ENCODE measurements at places on chromosomes 3 and 15. TPM values are rescaled to one million over a fixed set of nuclear protein-coding genes. Genes with fewer than 3 reads are reported as not detected.

DNA sequence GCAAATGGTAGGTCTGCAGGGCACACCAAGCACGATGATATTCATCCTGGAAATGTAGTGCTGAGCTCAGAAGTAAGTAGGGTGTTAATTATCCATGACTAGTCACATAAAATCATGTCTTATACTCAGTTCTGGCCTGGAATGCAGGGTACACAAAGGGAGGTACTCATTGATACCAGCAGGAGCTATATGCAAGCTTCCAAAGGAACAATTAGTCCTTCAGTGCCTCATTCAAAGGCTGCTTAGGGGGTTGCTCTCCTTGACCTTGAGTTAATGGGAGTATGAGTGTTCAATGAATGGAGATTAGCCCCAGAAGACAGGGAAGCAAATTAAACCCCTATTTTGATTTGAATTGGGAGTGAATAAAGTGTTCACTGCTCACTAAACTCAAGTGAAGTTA lies 38.3 kb downstream of the CNTN6 start:
- no peaks in the 10 kb centered on the region for H3K4me1 ChIP-seq
- no peak overlapping the region for H3K27ac ChIP-seq
- H3K36me3 ChIP-seq, result no peaks in the 10 kb centered on the region
- H3K27me3 ChIP-seq, result no peaks in the 10 kb centered on the region

DNA sequence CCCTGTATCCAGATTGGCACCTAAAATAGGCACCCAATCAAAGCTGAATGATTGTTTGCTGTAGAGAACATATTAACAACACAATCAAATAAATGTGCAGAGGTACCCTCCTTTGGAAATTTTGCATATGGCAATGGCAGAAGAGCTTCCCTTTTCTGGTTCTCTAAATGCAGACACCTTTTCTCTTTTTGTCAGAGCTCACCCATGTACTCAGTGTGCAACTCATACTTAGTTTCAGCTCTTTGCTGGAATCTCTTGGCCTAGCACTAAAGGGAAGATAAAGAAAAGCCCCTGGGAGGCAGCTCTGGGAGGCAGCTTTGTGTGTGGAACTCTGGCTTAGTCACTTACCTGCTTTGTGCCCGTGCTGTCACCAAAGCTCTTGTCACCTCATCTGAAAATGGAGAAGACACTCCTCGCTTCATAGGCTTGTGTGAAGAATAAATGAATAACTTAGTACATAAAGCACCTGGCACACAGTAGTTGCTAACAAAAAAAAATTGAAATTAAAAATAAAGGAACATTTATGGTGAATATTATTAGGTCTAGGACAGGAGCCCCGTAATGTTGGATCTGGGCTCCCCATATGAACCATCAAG lies 28.8 kb downstream of the ST6GAL1 start:
- H3K36me3 ChIP-seq, result no peaks in the 10 kb centered on the region
- H3K27me3 ChIP-seq, result no peaks in the 10 kb centered on the region
- no peak overlapping the region for H3K27ac ChIP-seq
- no peak for DNase-seq

DNA sequence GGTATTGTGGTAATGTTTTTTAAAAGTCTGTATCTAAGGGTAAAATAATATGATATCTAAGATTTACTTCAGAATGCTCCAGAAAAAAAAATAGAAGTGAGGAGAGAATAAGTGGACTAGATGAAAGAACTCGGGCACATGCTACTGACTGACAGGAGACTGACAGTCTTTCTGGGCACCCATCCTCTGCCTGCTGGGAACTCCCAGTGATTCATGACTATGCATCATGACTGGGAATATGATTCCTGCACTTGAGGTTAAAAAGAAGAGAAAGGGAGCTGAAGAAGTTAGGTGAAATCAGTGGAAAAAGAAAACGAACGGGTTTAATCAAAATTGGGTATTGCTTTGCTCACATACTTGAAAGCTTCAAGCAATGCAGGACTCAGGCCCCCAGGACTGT lies 35.7 kb upstream of the SPSB4 start:
- no peak overlapping the region for H3K27ac ChIP-seq
- no peak for DNase-seq
- no peaks in the 10 kb centered on the region for H3K36me3 ChIP-seq
- no peaks in the 10 kb centered on the region for H3K4me1 ChIP-seq

- H3K27ac ChIP-seq, result no peak overlapping the region
- H3K4me1 ChIP-seq, result no peaks in the 10 kb centered on the region
- no peaks in the 10 kb centered on the region for H3K27me3 ChIP-seq
- H3K4me3 ChIP-seq, result no peak overlapping the region
- no peaks in the 10 kb centered on the region for H3K36me3 ChIP-seq
- DNase-seq, result no peak
Observed at GRCh38 chr15:91291673-91292072, 191.6 kb downstream of the SV2B start.

GRCh38 chr15:43792761-43793476 lies 799 bp downstream of the SERF2 start:
- no peak for DNase-seq
- H3K36me3 ChIP-seq, result no peaks in the 10 kb centered on the region
- H3K4me3 ChIP-seq, result peak overlapping the region; percentile 85
- H3K4me1 ChIP-seq, result peaks cover 20% of the 10 kb centered on the region

- no peak overlapping the region for H3K4me3 ChIP-seq
- H3K36me3 ChIP-seq, result no peaks in the 10 kb centered on the region
- H3K4me1 ChIP-seq, result no peaks in the 10 kb centered on the region
- no peak overlapping the region for H3K27ac ChIP-seq
- no peak for DNase-seq
- H3K27me3 ChIP-seq, result no peaks in the 10 kb centered on the region
Observed at GRCh38 chr15:92457471-92458041, 63.9 kb downstream of the ST8SIA2 start.

GRCh38 chr3:133892541-133893231 lies 3.0 kb downstream of the RAB6B start:
- H3K27ac ChIP-seq, result no peak overlapping the region
- no peak for DNase-seq
- H3K27me3 ChIP-seq, result no peaks in the 10 kb centered on the region
- H3K4me3 ChIP-seq, result no peak overlapping the region
- H3K4me1 ChIP-seq, result no peaks in the 10 kb centered on the region

- no peak for DNase-seq
- no peak overlapping the region for H3K4me3 ChIP-seq
- H3K36me3 ChIP-seq, result no peaks in the 10 kb centered on the region
- no peaks in the 10 kb centered on the region for H3K27me3 ChIP-seq
Observed at GRCh38 chr3:55343486-55344357, 143.4 kb downstream of the WNT5A start.

- H3K4me3 ChIP-seq, result no peak overlapping the region
- H3K27me3 ChIP-seq, result no peaks in the 10 kb centered on the region
- no peak for DNase-seq
- no peaks in the 10 kb centered on the region for H3K4me1 ChIP-seq
- H3K36me3 ChIP-seq, result no peaks in the 10 kb centered on the region
- no peak overlapping the region for H3K27ac ChIP-seq
Observed at GRCh38 chr3:16075647-16076046, 98.8 kb upstream of the GALNT15 start.

DNA sequence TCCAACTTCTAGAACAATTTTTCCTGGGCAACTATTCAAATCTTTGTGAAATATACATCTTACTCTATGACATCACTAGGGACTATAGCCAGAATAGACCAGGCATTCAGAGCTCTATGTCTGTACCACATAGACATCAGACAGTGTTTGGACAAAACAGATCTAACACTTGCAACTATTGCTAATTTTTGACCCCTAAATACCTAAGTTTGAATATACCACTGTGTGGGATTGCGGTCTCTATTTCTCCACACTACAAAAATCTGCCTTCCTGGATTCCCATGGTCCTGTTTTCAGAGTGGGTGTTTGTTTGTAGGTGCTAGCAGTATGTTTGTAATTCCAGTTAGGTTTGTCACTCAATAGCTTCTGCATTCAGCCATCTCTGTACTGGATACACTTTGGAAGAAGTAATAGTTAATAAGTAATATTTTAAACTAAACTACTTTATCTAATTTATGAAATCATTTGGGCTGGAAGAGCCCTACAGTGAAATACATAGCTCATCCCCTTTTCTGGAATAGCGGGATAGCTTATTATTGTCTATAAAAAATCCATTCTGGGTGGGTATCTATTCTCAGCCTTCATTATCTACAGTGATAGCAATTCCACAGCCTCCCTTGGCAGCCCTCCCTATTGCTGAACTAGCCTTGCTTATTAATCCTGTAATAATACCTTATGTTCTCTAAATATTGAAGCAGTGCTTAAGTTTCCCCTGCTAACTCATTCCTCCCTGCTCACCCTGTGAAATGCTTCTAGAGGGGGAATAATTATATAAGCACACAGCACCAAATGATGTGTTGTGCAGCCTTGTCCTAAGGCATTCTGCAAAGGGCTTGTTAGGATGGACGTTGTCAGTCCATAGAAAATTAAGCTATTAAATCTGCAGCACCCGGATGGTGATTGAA lies 49.4 kb downstream of the RBMS3 start:
- H3K27me3 ChIP-seq, result no peaks in the 10 kb centered on the region
- H3K4me1 ChIP-seq, result peaks cover 19% of the 10 kb centered on the region
- H3K4me3 ChIP-seq, result no peak overlapping the region
- no peaks in the 10 kb centered on the region for H3K36me3 ChIP-seq
- no peak for DNase-seq

DNA sequence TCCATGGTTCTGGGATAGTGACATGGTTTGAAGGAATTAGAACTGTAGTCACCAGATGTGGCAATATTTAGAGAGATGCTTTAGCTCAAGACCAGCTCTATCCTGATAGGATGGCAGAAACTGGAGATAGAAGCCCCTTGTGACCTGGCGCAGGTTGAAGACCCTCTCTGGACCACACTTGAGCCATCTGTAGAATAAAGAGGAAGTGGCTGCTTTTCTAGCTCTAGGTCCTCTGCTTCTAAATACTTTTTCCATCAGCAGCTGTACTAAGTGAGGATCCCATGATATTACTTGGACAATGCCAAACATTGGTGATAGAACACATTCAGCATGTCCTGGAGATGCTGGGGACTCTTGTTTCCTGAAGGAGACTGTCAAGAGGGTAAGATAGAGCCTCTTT lies 172.6 kb downstream of the PDCD6IP start:
- H3K4me3 ChIP-seq, result no peak overlapping the region
- H3K27me3 ChIP-seq, result no peaks in the 10 kb centered on the region
- no peaks in the 10 kb centered on the region for H3K4me1 ChIP-seq
- no peak overlapping the region for H3K27ac ChIP-seq

STRC gene
- total RNA-seq, result 0.88 TPM

TEX55 gene
- total RNA-seq, result not detected

PODXL2 gene
- not detected for total RNA-seq
